ENCODE measurements at places on chromosomes 7 and 10.

DNA sequence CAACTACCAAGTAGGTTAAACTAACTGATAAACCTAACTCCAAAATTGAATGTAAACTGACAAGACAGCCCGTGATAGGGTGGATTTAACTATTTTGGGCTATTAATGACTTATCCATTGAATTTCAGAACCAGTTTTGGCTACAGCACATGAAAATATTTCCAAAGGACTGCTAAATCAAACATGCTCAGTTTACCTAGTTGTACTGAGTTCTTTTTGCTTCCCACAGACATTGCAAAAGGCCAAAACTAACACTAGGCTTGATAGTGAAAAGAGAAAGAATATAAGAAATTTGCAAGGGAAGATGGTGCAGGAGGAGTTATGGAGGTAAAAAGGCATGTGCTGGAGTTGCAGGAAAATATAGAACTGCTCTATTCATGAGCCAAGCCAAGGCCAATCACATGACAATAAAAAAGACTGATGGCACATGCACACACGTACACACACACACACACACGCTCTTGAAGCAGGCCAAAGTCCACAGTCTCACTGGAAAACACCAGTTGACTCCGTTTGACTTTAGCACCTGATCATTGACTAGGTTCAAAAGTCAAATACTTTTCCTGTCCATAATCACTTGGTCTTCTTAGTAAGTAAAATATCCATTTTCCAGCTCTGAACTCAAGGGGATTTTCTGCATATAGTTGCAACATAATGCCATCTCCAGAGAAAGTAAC is 76.0 kb upstream of the AGBL3 start:
- no peak for DNase-seq

DNA sequence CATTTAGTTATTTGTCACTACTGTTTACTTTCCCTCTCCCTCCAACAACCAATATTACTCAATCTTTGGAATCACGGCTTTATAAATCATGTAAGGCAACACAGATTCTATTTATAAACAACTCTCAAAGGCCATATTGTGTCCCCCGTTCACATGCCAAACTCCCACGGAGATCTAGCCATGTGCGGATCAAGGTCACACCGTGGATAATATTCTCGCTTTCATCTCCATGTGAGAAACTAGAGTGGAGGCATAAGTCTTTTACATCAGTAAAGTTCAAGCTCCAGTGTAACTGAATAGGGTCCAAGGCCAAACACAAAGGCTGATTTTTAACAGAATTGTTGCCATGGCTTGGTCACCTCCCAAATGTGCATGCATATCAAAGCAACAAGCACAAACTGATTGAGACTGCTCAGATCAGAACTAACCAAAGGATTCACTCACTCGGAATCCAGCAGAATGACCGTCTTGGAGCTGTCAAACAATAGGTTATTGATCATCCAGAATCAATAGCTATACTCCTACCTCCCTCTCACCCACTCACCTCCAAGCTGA is 569.5 kb upstream of the LRRN3 start:
- DNase-seq, result no peak

GRCh38 chr7:103799298-103799697 is 190.2 kb downstream of the RELN start:
- DNase-seq, result no peak

DNA sequence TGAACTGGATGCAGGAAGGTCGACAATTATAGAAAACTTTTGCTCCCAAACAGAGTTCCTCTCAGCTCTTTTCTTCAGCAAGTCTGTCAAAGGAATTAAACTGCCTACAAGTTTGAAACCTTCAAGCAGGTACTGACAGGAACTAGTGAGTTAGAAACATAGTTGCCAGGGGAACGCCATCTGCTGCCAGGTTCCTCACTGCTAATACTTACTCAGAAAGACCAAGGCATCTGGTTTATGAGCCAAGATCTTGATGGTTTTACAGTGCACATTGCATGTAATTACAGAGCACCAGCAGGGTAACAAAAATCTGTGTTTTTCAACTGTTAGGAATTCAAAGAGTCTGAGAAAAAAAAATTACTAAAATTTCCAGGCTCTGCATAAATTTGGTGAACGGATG is 300.0 kb upstream of the NRG3 start:
- DNase-seq, result no peak

Measured in GM13977 (cell line).